Karpas-422 (cell line): ENCODE measurements at places on chromosomes 5 and 9. TPM values are rescaled to one million over a fixed set of nuclear protein-coding genes. Genes with fewer than 3 reads are reported as not detected.

FBXW2 gene
- 40.8 and 42.0 TPM in 2 replicates for total RNA-seq

GRCh38 chr5:142984525-142984924 is 214.3 kb downstream of the ARHGAP26 start:
- no peaks in the 10 kb centered on the region for H3K27me3 ChIP-seq
- no peaks in the 10 kb centered on the region for H3K4me1 ChIP-seq
- no peak overlapping the region for H3K4me3 ChIP-seq
- no peak for DNase-seq
- H3K27ac ChIP-seq = no peak overlapping the region

TMEM267 gene
- 15.0 and 57.2 TPM in 2 replicates for total RNA-seq

DNA sequence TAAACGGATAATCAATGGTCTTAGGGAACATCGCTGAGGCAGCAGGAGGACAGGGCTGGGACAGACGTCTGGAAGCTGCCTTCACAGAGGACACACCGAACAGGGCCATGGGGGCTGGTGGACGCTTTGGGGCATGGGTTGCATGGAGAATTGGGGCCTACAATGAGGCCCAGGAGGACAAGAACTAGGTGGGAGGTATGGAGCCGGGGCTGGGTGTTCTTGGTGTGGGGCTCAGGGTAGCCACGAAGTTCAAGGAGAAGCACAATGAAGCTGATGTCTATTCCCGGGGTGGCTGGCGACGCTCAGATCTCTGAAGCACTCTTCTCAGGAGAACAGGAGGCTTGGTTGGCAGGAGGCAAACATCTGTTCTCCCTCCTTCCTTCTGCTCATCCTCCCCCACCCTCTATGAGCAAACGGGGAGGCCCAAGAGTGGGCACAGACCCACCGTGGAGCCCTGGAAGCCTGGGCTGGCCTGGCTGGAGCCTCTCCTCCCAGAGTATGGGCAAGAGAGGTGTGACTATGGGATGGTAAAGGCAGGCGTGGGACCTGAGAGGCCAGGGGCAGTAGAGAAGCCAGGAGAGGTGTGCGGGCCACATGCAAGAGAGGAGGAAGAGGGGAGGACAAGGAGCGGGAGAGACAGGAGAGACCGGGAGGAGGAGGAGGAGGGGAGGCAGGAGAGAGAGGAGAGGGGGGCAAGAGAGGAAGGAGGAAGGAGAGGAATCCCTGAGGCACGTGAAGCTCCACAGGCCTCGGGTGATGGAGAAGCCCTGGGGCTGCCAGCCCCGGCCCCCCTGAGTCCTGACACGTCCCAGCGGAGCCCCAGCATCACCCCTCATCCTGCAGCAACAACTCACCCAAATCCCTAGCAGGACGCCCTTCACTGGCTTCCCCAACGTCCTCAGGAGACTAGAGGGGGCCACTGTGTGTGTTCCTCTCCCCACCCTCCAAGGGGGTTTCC is 159.1 kb downstream of the OLFM1 start:
- H3K4me1 ChIP-seq = no peaks in the 10 kb centered on the region
- H3K27ac ChIP-seq = no peak overlapping the region
- H3K4me3 ChIP-seq = no peak overlapping the region
- H3K36me3 ChIP-seq = no peaks in the 10 kb centered on the region

NAIP gene
- total RNA-seq = 11.9 and 26.7 TPM in 2 replicates

DNA sequence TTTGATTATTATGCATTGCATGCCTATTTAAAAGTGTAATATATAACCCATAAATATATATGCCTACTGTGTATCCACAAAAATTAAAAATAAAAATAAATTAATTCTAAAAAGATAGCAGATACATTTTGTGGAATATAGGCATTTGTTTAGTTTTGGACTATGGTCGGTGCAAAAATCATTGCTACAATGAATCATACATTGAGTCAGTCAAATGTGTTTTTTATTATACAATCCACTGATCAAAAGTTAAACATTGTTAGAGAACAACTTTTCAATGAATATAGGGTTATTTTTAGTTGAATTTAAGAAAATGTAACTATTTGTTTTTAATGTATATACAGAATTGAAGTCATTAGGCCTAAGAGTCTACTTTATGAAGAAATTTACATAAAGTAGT is 885.9 kb downstream of the EFNA5 start:
- H3K27me3 ChIP-seq = no peaks in the 10 kb centered on the region
- DNase-seq = no peak
- H3K4me1 ChIP-seq = no peaks in the 10 kb centered on the region

ZFP2 gene
- total RNA-seq = 0.43 TPM in 1 of 2 replicates, not detected in the other

DNA sequence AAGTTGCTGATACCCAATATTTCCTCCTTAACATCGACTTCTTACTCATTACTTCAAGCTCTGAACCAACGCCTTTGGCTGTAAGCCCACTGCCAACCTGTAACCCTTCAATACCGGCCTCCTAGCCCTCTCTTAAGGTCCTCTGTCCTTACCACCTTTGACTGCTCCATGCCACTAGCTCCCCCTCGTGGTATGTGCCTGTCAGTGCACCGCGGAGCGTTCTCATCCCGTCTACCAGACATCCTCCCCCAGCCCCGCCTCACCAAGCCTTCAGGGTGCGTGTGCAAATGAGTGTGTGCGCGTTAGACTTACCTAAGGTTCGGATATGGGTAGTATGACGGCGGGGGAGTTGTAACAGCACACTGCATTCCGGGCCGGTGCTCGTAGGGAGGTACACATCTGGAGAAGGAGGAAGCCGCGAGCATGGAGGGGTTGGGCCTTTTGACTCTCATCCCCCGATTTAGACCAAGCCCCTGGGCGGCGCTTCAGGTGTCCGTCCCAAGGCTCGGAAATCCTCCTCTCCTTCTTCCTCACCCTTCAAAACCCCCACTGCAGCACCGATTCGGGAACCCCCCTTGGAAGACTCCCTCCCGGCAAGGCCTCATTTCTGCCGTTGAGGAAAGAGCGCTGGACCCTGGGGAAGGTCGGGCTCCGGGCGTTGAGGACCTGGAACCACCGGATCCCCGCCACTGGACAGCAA is 2.8 kb upstream of the MYORG start:
- H3K27ac ChIP-seq = 0 out of 2 replicates have a peak overlapping the region, but pooled peaks have one; percentile 13
- peak; percentile 97 for DNase-seq
- H3K36me3 ChIP-seq = no peaks in the 10 kb centered on the region
- H3K4me3 ChIP-seq = peak overlapping the region; percentile 68

- H3K27me3 ChIP-seq = no peaks in the 10 kb centered on the region
- no peaks in the 10 kb centered on the region for H3K36me3 ChIP-seq
- H3K27ac ChIP-seq = no peak overlapping the region
- DNase-seq = no peak
- peaks cover 11% of the 10 kb centered on the region for H3K4me1 ChIP-seq
Measured at GRCh38 chr9:123597876-123598556, 242.0 kb downstream of the CRB2 start.

GRCh38 chr9:10260501-10260900 is 352.3 kb downstream of the PTPRD start:
- H3K4me1 ChIP-seq = no peaks in the 10 kb centered on the region
- no peak for DNase-seq
- no peaks in the 10 kb centered on the region for H3K36me3 ChIP-seq
- H3K27ac ChIP-seq = no peak overlapping the region
- no peaks in the 10 kb centered on the region for H3K27me3 ChIP-seq

SLC45A2 gene
- total RNA-seq = not detected in 2 replicates

DNA sequence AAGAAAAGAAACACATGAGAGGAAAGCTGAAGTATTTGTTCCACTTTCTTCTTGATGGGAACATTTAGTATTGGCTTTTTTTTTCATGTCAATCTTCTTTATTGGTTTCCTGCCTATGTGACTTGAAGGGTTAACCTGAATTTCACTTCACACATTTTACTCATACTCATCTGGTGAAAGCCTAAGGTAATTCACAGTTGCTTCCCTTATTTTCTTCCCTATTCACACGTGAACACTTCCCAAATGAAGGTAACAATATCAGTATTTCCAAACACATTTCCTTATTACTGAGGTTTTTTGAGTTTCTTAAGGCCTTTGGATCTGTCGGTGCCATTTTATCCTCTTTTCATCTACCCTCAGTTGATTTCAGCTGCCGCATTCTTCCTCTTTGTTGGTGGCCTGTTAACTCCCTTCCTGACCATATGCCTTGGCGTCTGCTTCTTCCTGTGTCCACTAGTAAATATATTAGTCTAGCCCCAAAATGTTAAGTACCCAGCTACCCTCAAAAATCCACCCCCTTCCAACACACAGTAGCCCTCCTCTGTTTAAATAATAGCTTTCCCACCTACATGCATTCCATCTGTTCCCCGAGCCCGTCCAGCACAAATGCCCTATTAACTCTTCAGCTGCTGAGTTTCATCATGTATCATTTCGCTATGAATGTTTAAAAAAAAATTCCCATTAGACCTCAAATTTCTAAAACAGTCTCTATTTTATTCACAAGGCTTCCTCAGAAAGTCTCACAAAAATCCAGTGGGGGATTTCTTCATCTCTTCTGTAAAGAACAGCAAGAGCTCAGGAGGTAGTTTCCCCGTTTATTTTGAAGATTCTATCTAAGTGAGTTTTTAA is 97.3 kb downstream of the USP20 start:
- peaks cover 17% of the 10 kb centered on the region for H3K4me1 ChIP-seq
- H3K36me3 ChIP-seq = peaks cover 14% of the 10 kb centered on the region; the same call in 1 of the 2 replicates
- no peak for DNase-seq
- no peak overlapping the region for H3K4me3 ChIP-seq

DNA sequence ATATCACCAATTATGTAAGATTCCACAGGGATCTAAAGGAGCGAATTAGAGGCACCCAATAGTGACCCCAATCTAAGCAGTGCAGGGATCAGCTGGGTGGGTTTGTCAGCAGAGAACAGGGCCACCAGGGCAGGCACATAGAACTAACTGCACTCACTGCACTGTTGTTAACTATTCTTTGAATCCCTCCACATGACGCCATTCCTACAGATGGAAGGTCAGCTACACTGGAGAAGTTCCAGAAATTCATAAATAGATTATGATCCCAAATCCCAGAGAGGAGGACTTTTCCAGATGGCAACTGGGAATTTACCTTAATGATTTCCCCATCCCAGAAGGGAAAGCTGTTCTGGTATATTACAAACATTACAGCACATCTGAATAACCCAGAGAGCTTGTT is 84.2 kb downstream of the THBS4 start:
- no peak for DNase-seq
- H3K27ac ChIP-seq = no peak overlapping the region
- no peak overlapping the region for H3K4me3 ChIP-seq
- no peaks in the 10 kb centered on the region for H3K27me3 ChIP-seq
- no peaks in the 10 kb centered on the region for H3K36me3 ChIP-seq

PDE6A gene
- total RNA-seq = not detected in 2 replicates
